ENCODE measurements at places on chromosomes 5 and 9.

DNA sequence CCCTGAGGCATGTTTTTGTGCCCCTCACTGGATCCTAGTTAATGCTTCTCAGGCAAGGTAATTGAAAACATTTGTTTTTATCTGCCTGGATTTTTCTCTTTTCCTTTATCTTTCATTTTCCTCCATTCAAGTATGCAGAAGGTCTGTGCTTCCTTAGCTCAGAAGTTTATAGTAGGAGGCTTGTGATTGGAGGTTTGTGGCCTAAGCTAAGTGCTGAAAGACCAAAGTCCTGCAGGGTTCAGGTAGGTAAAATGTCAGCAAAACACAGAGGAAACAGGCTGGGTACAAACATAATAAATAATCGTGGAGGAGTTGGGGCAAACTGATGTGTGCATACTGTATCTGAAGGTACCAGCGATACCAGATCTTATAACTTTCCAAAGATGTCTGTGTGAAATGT lies 230.9 kb upstream of the KLF4 start:
- DNase-seq = no peak

DNA sequence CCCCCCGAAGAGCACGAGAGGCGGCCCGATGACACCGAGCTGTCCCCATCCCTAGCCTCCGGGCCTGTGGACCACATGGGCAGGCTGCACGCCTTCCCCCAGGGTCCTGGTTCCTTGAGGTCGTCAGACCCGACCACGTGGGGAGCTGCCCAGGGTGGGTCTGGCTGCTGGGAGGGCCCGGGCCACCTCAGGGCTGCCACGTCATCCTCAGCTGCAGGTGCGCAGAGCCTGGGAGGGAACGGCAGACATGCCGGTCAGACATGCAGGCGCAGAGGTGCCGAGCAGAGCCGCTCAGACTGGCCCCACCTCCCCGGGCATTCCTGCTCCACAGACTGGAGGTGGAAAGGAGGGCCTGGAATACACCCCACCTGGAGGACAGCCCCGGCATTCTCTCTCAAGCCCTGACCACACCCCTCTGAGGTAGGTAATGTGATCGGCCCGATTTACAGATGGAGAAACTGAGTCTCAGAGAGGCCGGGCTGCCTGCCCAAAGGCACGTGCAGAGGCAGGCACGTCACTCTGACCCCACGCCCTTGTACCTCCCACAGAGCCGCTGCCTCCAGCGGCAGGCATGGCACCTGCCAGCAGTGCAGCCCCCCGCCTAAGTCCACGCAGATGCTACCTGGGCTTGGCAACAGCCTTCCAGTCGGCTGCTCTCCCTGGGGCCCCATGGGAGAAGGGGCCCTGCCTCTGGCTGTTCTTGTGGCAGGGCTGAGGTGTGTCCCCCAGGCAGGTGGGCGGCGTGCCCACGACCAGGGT lies 649 bp downstream of the CCDC187 start:
- no peak for DNase-seq

- DNase-seq = no peak
Observed at GRCh38 chr5:75706016-75706415, 11.2 kb downstream of the POC5 start.

DNA sequence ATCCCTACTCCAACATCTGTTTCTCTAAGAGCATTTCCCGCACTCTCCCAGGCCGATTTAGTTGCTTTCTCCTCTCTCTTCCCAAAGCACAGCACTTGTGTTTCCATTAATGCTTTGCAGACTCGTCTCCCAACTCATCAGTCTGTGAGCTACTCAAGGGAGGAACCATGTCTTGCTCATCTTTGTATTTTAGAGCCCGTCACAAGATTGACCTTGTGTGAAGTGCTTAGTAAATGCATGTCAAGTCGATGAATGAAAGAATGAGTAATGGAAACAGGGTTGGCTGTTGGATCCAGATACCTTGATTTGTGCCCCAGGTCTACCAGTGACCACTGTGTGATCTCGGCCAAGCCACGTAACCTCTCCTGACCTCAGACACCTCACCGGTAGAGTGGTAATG lies 99.3 kb downstream of the KLF4 start:
- no peak for DNase-seq

- no peak for DNase-seq
Observed at GRCh38 chr9:130846487-130847305, 11.6 kb downstream of the ABL1 start.

DNA sequence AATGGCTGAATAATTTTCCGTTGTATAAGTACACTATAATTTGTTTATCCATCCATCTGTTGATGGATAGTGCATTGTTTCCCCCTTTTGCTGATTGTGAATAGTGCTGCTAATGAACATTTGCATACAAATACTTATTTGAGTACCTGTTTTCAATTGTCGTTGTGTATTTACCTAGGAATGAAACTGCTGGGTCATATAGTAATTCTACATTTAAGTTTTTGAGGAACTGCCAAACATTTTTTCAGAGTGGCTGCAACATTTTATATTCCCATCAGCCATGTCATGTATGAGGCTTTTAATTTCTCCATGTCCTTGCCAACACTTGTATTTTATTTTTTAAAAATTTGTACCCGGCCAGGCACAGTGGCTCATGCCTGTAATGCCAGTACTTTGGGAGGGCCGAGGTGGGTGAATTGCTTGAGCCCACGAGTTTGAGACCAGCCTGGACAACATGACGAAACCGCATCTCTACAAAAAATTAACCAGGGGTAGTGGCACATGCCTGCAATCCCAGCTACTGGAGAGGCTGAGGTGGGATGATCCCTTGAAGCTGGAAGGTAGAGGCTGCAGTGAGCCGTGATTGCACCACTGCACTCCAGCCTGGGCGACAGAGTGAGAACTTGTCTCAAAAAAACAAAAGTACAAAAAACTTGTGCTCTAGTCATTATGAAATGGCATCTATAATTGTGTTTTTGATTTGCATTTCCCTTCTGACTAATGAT lies 2.2 kb upstream of the ANXA6 start:
- DNase-seq = no peak

- DNase-seq = no peak
Observed at GRCh38 chr5:176897263-176897662, 1.9 kb downstream of the HK3 start.

DNA sequence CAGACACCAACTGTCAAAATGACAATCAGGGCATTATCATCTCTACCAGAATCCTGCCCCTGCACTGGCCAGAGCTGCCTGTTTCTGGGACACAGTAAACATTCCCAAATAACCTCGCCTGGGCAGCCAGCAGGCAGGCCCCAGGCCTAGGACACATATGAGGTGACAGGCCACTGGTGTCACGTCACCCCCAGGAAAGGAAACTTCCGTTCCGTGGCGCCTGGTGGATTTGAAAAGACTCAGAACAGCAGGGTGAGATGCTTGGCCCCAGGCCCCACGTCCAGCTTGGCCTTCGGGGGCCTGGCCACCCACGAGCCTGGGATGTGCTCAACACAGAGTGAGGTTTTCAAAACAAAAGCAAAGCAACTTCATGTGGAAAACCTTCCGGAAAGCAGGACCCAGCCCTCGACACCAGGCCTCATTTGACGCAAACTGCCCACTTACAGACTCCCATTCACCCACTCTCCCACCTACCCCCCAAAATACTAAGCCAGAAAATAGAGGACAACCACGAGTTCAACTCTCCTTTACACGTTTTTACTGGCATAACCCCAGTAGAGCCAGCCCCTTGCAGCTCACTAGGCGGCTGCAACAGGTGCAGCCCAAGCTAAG lies 1.2 kb downstream of the SEMA4D start:
- DNase-seq = no peak

GRCh38 chr5:89396278-89396954 lies 513.4 kb upstream of the MEF2C start:
- no peak for DNase-seq

GRCh38 chr5:36692791-36693763 lies 86.7 kb downstream of the SLC1A3 start:
- no peak for DNase-seq

DNA sequence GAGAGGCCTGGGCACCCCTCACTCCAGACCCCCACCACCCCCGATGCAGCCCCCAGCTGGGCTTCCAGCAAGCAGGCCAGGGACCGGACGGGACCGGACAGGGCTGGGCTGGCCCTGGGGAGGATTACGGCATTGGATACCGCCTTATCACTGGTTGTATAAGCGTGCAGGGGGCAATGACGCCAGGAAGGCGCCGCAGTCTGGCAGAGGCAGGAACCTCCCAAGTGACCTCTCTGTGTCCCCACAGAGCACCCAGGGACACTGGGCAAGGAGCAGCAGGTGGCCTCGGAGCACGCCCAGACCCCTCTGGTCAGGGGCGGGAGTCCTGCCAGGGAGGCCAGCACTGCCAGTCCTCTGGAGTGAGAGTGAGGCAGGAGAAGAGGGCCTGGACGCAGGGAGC lies 723 bp upstream of the LCN15 start:
- no peak for DNase-seq

DNA sequence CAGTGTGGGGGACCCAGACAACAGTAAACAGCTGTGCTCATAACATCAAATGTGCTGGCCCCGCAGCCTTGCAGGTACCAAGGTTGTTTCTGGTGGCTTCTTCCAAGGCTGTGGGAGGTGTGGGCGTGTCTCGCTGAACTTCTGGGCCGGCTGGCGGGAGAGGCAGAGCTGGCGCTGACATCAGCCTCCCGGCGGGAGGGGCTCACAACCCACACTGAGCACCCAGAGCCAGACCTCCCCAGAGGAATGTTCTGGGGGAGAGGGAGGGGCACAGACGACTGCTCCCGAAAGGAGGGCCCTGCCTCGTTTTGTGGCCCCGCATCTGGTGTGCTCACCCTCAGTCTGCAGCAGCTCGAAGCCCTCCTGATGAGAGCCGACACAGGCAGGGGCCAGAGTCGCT lies 6.9 kb upstream of the SLC12A7 start:
- no peak for DNase-seq

DNA sequence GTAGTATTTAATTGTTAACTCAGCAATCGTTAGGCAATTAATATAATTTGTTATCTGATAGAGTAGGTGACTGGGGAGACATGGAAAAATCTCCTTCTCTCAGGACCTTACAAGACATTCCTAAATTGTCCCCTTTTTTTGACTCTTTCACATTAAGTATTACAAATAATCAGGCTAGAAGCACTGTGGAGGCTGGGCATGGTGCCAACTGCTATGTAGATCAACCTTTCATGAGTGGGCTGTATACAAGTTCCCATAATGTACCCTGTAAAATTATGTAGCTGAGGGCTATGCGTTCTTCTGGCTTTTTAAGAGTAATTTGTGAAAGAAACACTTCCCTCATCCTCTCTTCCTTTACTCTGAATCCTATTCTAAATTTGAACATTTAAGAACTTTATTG lies 140.2 kb downstream of the NFIB start:
- DNase-seq = no peak

- DNase-seq = no peak
Observed at GRCh38 chr5:145854651-145855258, 18.1 kb downstream of the GRXCR2 start.

DNA sequence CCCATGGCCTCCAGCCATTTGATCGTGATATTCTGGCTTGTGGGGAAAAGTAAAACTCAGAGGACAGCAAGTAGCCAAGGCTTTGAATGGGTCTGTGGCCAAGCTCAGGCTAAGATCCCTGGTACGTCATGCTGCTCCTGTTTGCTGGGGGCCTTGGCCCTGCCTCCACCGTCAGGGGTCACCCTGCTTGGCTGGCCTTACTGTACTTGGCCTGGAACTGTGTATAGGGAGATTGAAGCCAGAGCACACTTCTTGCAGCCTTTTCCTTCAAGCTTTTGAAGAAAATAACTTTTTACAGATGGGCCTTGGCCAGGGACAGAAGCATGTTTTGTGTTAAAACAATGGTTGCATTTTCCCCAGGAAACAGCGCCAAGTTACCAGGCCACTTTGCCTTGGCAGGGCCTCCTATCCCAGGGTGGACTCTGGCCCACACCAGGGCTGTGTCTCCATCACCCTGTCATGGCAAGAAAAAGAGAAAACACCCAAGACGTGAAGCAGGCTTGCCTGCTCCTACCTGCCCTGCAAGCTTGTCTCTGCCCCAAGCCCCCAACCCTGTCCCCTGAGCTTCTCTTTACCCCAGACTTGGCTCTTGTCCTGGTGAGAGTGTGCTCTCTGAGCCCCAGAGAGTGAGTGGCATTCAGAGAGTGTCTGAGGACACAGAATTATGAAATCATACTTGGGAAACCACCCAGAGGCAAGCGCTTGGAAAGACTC lies 286.9 kb downstream of the GADD45G start:
- no peak for DNase-seq

DNA sequence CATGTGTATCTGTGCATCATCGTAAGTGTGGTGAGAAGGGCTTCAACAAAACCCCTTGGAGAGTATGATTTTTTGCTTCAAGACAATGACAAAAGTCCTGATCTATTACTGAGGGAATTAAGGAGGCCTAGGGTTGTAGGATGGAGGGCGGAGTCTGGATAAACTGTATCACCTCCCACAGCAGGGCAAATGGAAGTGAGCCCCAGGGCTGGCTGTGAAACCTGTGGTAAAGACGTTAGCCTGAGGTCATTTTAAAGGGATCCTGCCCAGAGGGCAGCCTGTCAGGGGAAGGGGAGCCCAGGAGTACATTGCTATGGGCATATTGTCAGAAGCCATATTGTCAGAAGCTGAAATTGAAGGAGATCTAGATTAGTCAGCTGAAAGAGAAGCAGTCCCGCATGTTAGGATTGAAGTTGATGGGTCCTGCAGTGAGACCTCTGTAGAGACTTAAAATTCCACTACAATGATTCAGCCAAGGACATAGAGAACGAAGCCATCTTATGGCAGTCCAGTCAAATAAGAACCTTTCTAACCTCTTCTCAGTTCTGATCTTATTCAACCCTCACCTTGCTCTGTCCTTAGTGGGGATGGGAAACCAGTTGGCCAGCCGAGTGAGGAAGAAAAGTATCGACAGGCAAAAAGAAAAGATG lies 26.9 kb downstream of the ADGRV1 start:
- DNase-seq = no peak

DNA sequence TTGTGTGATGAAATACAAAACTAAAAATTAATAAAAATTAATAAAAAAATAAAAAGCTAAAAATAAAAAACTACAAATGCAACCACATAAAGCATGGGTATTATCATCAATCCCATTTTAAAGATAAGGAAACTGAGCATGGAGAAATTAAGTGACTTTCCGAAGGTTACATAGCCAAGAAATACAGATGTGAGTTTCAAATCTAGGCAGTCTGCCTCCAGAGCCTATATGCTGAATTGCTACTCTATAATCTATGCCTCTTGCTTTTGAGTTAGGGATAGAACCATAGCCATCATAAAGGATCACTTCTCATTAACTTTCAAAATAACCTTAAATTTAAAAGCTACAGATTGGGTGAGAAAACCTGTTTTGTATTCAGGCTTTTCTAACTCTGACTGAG lies 18.8 kb upstream of the ERAP2 start:
- no peak for DNase-seq

- no peak for DNase-seq
Observed at GRCh38 chr5:133247151-133247709, 195.4 kb downstream of the HSPA4 start.

DNA sequence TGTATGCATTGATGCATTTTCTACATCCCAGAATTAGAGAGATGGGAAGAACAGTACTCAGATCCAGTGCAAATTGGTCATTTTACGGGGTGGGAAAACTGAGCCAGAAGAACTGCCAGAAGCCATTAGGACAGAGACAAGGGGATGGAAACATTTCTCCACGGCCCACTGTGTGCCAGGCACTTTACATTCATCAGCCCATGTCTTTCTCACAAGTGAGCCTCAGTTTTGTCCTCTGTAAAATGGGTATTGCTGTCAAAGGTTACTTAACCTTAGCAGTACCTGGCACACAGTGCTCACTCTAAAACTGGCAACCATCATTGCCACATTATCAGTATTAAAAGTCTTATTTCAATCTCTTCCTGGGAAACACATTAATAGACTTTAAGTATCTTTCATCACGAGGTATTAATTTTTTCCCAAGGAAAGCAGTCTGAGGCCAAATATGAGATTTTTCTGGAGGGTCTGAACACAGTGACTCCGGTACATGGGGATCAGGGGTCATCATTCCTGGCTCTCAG lies 5.2 kb downstream of the DUSP1 start:
- no peak for DNase-seq

- no peak for DNase-seq
Observed at GRCh38 chr5:81365541-81365940, 28.4 kb downstream of the ACOT12 start.
